ENCODE measurements at places on chromosomes 11 and 22. TPM values are rescaled to one million over a fixed set of nuclear protein-coding genes. Genes with fewer than 3 reads are reported as not detected.

KCNQ1 gene
- 6.4 TPM for total RNA-seq

CD3D gene
- total RNA-seq: 381 TPM

MIOX gene
- total RNA-seq: 0.21 TPM

- H3K4me3 ChIP-seq: peak within 1 kb of the TSS; percentile 55
- DNase-seq: peak; percentile 87
- no peak within 1 kb of the TSS for H3K27ac ChIP-seq
Observed at GRCh38 chr11:789943-790342, at the start of gene CEND1. Gene CEND1 (minus strand): TSS chr11:790090. CDS start chr11:788576, 1,514 bp downstream.

DNA sequence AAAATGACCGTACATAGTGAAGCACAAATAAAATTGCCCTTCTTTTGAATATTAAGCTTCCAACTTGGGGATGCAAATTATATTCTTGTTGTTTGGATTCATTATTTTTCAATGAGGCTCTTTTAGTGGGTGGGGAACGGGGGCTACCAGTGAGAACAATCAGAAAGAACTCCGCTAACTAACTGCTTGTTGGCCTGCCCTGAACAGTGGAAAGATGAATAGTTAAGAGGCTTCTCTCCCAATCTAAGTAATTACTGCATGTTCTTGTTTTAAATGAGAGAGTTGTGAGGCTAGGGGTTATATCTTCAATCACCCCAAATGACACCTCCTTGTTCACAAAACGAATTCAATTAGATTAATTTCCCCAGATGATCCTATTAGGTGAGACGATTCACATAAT lies 322.0 kb downstream of the FAT3 start:
- H3K36me3 ChIP-seq: no peaks in the 10 kb centered on the region
- H3K27ac ChIP-seq: no peak overlapping the region
- no peak for DNase-seq
- H3K27me3 ChIP-seq: no peaks in the 10 kb centered on the region

DNA sequence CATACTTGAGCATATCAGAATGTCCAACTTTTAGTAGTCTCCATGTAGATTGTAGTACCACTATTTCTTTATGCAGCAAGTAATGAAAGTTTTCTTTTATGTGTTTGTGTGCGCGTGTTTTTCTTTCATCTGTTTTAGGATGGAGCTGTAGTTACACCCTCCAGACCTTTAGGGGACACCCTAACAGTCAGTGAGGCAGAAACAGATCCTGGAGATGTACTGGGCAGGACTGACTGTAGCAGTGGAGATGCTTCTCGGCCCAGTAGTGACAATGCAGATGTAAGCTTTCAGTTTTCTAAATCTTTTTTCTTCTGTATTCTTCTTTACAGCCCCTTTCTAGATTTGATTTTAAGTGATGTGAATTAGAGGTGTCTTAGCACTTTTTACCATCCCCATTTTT lies 79.9 kb upstream of the GRIK4 start:
- DNase-seq: peak; percentile 56
- H3K36me3 ChIP-seq: peaks cover 2% of the 10 kb centered on the region
- H3K4me1 ChIP-seq: peaks cover 16% of the 10 kb centered on the region
- no peaks in the 10 kb centered on the region for H3K27me3 ChIP-seq
- peak overlapping the region; percentile 80 for H3K27ac ChIP-seq

GRCh38 chr11:10805741-10806140 lies 3.0 kb downstream of the EIF4G2 start:
- no peaks in the 10 kb centered on the region for H3K27me3 ChIP-seq
- H3K4me1 ChIP-seq: peaks cover 49% of the 10 kb centered on the region
- peak overlapping the region; percentile 37 for H3K27ac ChIP-seq
- H3K4me3 ChIP-seq: peak overlapping the region; percentile 95

DNA sequence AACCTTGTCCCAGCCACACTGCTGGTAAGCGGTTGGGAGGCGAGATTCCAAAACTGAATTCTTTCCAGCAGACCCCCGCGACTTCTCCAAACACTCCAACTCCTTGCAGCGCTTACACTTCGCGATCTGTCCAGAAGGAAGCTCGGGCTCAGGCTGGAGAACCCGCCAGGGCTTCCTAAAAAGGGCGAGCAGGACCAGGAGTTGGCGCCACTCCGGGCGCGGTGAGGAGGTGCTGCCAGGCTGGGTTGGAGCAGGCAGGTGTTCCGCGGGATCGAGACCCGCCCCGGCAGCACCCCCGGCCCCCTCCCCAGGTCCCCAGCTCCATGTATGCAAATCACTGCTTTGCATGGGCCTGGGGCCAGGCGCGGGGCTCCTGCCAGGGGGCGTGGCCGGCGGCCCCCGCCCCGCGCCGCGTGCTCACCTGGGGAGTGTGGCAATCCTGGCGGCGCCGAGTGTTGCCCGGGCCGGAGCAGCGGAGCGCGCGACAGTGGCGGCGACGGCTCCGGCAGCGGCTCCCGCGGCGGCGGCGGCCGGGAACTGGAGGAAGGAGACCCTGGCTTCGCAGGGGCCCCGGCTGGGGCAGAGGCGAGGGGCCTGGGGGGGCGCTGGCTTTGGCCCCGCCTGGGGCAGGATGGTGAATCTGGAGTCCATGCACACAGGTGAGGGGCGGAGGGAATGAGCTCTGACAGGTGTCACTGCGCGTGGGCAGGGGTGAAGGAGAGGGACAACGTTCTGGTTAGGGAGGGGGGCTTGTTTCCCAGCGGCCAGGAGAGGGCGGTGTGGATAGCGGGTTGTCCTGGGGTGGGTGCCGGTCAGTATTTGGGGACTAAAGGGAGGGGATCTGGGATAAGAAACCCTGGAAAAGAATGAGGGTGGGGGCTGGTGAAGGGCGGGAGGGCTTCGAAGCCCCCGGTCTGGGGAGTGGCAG lies at the start of gene POU2F3:
Gene POU2F3, plus strand, starts transcription at position 428 of the 928 bp plus-strand sequence. Its CDS starts 204 bp downstream, at position 632.
- H3K36me3 ChIP-seq: no peaks in the 10 kb centered on the region
- H3K4me1 ChIP-seq: peaks cover 16% of the 10 kb centered on the region
- no peak for DNase-seq
- H3K27ac ChIP-seq: no peak within 1 kb of the TSS

- no peaks in the 10 kb centered on the region for H3K36me3 ChIP-seq
- no peak overlapping the region for H3K27ac ChIP-seq
- H3K4me3 ChIP-seq: no peak overlapping the region
- no peak for DNase-seq
- no peaks in the 10 kb centered on the region for H3K27me3 ChIP-seq
Observed at GRCh38 chr11:110023711-110024110, 69.5 kb upstream of the ZC3H12C start.

- peaks cover 9% of the 10 kb centered on the region for H3K27me3 ChIP-seq
- DNase-seq: no peak
- no peak overlapping the region for H3K4me3 ChIP-seq
- H3K27ac ChIP-seq: no peak overlapping the region
- H3K36me3 ChIP-seq: no peaks in the 10 kb centered on the region
Observed at GRCh38 chr11:110003426-110003825, 89.8 kb upstream of the ZC3H12C start.

DNA sequence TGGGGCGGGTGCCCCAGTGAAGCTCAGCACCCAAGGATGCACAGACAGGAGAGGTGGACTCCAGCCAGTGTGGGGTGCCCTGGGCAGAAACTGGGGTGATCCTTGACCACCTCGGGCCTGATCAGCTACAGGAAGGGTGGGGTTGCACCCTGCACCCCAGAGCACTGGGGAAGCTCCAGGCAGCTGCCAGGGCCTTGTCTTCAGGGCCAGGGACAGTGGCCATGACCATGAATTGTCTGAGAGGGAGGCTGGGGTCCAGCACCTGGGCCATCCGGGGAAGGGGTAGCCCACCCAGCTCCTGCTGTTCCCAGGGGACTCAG lies 17.6 kb downstream of the IL17REL start:
- no peak for DNase-seq
- peaks cover 6% of the 10 kb centered on the region for H3K27me3 ChIP-seq
- peaks cover 3% of the 10 kb centered on the region for H3K36me3 ChIP-seq
- no peak overlapping the region for H3K4me3 ChIP-seq

DNA sequence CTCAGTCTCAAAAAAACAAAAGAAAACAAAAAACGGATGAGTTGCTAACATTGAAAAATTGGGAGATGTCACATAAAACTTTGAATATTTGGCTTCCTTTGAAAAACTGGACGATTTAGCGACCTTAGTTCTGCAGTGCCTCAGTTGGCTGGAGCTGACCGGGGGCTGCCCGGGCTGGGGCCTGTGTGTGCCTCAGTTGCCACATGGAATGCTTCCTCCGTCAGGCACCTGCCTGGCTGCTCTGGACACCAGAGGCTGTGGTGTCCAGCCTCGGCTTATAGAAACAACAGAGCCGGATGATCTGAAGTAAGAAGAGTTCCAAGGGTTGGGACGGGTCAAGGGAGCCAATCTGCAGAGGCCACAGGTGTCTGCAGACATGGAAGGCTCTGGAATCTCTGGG lies 50.2 kb downstream of the CACNG2 start:
- no peak overlapping the region for H3K27ac ChIP-seq
- H3K27me3 ChIP-seq: peaks cover 19% of the 10 kb centered on the region
- H3K36me3 ChIP-seq: no peaks in the 10 kb centered on the region
- no peak for DNase-seq
- H3K4me3 ChIP-seq: no peak overlapping the region

GRCh38 chr11:110896358-110896757 lies 184.1 kb upstream of the ARHGAP20 start:
- H3K27me3 ChIP-seq: peaks cover 5% of the 10 kb centered on the region
- no peaks in the 10 kb centered on the region for H3K36me3 ChIP-seq
- H3K4me3 ChIP-seq: no peak overlapping the region
- no peak overlapping the region for H3K27ac ChIP-seq
- no peaks in the 10 kb centered on the region for H3K4me1 ChIP-seq

DNA sequence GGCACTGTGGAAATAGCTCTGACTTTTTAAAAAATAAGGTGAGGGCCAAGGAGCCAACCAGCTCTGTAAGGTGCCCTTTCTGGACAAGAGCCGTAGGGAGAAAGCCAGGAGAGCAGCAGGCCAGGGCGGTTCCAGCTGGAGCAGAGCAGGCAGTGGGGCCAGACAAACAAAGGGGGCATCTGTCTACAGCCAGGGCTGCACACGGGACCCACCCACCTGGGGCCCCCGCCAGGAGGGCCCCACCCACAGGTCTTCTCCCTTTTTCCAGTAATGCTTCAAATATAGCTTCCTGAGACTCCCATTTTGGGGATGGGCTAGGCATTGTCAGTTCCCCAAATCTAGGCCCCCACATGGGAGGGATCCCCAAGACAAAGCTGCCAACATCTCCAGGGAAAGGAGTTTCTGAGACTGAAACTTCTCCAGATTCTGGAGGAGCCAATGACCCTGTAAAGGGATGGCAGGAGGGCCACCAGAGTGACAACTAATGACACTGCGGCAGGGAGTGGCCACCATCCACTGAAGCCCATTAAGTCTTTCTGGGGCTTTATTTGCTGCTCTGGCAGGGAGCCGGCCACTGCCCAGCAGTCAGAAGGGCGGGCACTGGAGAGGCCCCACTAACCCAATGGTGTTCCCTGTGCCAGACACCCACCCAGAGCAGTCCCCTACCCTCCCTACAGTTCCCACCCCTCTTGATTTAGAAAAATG lies 1.9 kb downstream of the ZFTA start:
- peaks cover 12% of the 10 kb centered on the region for H3K4me1 ChIP-seq
- peak overlapping the region; percentile 96 for H3K4me3 ChIP-seq
- no peaks in the 10 kb centered on the region for H3K36me3 ChIP-seq

- H3K4me1 ChIP-seq: no peaks in the 10 kb centered on the region
- no peaks in the 10 kb centered on the region for H3K36me3 ChIP-seq
- no peaks in the 10 kb centered on the region for H3K27me3 ChIP-seq
- no peak overlapping the region for H3K4me3 ChIP-seq
Observed at GRCh38 chr22:48204296-48204695, 1441.8 kb downstream of the TBC1D22A start.

- H3K4me1 ChIP-seq: peaks cover 13% of the 10 kb centered on the region
- peak within 1 kb of the TSS; percentile 64 for H3K27ac ChIP-seq
- DNase-seq: no peak
- peak within 1 kb of the TSS; percentile 91 for H3K4me3 ChIP-seq
- no peaks in the 10 kb centered on the region for H3K36me3 ChIP-seq
Observed at GRCh38 chr11:2443881-2444820, at the start of gene TRPM5. Gene TRPM5 (minus strand): TSS chr11:2444514. CDS start chr11:2423036, 21,478 bp downstream.

- DNase-seq: peak; percentile 63
- H3K27me3 ChIP-seq: no peaks in the 10 kb centered on the region
- peaks cover 44% of the 10 kb centered on the region for H3K36me3 ChIP-seq
- no peak overlapping the region for H3K27ac ChIP-seq
- no peak overlapping the region for H3K4me3 ChIP-seq
Observed at GRCh38 chr11:611001-611996, 4.5 kb downstream of the IRF7 start.

- H3K36me3 ChIP-seq: no peaks in the 10 kb centered on the region
- peaks cover 8% of the 10 kb centered on the region for H3K4me1 ChIP-seq
- H3K27ac ChIP-seq: no peak overlapping the region
- H3K4me3 ChIP-seq: no peak overlapping the region
- no peak for DNase-seq
Observed at GRCh38 chr11:2522631-2523255, 77.9 kb downstream of the KCNQ1 start.

DNA sequence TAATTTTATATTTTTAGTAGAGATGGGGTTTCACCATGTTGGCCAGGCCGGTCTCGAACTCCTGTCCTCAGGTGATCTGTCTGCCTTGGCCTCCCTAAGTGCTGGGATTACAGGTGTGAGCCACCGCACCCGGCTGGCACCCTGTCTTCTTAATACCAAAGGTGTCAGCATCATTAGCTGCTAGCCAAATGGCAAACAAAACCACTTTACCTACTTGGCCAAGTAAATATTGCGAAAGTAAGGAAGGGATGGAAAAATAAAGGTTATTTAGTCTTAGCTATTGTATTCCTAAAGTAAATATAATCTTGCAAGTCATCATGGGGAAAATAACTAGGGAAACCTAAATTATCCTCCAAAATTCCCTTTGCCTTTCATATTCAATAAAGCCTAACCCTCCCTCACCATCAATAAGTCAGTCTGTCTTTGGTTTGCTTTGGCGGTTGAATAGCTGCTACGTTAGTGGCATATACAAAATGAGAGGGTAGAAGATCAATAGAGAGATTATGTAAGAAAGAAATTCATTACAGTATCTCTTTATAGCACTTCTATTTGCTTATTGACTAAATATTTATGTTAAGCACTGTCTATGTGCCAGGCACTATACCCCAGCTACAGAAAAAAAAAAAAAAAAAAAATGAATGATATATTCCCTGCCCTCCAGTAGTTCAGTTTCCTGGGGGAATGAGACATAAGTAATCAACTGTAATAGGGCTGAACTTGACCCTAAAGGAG lies 40.2 kb upstream of the CFAP300 start:
- peak; percentile 46 for DNase-seq
- H3K36me3 ChIP-seq: no peaks in the 10 kb centered on the region
- H3K4me1 ChIP-seq: peaks cover 5% of the 10 kb centered on the region
- H3K27ac ChIP-seq: no peak overlapping the region
- H3K4me3 ChIP-seq: no peak overlapping the region

- H3K27me3 ChIP-seq: no peaks in the 10 kb centered on the region
- no peak for DNase-seq
- no peaks in the 10 kb centered on the region for H3K36me3 ChIP-seq
- H3K27ac ChIP-seq: no peak overlapping the region
- no peak overlapping the region for H3K4me3 ChIP-seq
Observed at GRCh38 chr11:81004576-81004975, 1563.7 kb upstream of the TENM4 start.
